Esophagus mucosa (tissue), 1 donor: ENCODE measurements at places on chromosomes 6 and 20.
A peak's percentile ranks its signal among the peaks of the same experiment; 100 is the strongest.

DNA sequence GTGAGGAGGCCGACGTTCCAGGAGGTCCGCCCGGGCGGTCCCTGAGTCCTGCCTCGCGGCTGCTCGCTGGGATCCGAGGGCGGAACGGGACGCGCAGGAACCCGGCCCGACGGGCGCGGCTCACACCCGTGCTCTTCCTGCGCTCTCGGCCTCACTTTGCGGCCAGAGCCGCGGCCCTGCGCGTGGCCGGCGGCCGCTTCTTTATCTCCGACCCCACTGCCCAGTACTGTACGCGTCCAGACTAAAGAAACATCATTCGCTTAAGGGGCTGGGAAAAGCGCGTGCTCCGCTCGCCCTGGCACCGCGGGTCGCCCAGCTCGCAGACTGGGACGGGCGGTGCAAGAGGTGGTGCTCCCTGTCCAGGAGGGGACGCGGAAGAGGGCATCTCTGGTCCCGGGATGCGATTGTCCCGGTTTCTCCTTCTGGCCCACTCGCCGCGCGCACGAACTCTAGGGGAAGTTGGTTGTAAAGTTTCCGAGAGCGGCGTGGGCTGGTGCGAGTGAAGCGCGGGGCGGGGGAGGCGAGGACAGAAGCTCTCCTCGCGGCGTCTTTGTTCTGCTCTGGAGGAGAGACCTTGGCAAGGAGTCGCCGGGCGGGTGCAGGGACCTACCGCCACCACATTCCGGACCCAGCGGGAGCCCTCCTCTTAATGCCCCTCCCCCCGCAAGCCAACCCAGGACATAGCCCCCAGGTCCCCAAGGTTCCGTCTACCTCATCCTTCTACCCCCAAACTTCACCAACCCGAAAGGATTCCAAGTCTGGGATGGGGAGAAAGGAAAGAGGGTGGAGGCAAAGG, 71.0 kb downstream of the SOX4 start:
- ATAC-seq = peak; percentile 44

DNA sequence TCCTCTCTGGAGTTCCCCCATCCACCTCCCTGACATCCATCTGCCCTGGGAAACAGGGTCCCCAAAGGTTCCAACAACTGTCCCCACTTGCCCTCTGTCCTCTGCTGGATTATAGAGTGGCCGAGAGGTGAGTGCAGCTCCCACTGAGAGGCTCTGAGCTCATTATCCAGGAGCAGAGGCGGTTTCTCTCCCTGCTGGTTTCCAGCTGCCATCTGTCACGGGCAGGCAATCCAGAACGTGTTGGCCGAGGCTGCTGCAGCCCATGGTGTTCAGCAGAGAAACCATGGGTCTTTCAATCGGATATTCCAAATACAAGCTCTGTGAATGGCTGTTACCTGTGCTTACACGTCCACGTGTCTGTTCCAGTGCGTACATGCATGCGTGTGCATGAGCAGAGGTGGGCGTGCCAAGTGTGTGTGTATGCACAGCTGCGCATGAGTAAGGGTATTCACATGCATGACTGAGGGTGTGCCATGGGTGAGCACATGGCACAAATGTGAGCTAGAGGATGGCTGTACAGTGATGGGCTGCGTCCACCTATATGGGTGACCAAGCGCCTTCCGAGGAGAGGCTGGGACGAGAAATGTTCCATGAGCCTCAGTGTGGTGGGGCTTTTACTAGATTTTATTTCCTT, 183.7 kb upstream of the PMEPA1 start:
- peak; percentile 27 for ATAC-seq

DNA sequence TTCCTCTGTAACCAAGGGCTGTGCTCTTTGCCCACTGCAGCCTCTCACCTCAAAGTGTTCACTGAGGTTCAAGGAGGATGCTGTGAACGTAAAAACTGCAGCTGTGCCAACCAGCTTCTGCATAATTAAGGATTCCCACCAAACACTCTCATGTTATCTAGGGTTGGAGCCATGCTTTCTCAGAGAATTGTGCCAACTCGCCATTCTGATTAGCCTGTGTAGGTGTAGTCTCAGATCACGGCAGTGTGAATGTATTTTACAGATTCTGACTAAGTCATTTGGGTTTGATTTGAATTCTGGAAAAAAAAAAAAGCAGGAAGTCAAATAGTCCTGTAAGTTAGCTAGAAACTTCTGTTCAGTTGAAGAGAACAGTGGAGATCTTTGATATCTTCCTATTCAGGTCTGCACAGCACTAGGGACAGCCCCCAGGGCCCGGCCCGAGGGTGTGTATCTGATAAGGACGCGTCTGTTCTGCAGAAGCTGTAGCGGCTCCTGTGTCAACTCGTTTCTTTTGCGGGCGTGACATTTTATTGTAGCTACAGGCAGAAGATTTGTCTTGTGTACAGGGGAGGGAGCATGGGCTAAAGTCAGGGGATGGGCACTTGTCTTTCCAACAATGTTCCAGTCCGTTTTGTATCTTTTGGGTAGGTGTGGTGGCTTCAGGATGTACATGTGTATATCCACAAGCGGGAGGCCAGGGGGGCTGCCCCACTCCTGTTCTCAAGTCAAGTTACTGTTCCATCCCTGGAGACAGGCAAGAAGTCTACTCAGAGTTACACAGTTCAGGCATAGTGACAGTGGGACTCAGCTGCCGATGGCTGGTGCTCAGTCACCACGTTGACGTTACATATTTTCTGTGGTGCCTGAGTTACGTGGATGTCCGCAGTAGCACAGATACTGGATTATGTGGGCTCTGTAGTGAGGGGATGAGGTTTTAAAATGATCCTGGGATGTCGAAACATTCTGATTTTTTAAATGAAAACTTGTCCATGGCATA, 12.4 kb downstream of the IRF4 start:
- no peak for ATAC-seq

DNA sequence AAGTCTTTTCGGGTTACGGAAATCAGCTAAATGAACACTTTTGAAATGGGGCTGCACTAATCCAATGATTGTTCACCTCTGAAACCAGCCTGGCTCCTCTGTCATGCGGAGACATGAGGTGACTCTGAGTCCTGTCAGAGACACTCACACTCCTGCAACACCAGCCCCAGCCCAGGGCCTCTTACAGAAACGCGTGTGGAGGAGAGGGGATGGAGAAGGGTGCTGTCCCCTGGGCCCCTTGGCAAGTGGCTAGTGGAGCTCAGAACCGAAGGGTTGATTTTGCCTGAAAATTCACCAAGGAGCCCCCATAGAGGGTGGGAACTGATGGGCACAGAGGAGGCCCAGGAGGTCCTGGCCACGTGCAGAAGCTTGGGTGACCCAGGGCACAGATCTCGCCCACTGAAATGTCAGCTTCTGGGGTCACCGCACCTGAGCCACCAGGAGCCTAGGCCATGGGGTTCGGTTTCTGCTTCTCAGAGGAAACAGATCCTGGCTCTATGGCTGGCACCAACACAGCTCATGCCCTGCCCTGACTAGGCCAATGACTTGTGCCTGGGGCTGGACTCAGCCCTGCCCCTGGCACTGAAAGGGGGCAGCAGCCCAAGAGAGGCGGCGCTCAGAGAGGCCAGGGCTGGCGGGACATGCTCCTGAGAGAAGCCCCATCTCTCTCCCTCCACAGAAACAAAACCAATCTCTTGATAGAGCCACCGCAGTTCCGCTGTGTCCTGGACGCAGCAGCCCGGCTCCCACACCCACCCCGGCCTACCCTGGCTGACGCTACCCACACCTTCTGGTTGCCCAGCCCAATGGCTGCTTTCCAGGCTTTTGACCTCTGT, 144.7 kb downstream of the ERMARD start:
- ATAC-seq = no peak

DNA sequence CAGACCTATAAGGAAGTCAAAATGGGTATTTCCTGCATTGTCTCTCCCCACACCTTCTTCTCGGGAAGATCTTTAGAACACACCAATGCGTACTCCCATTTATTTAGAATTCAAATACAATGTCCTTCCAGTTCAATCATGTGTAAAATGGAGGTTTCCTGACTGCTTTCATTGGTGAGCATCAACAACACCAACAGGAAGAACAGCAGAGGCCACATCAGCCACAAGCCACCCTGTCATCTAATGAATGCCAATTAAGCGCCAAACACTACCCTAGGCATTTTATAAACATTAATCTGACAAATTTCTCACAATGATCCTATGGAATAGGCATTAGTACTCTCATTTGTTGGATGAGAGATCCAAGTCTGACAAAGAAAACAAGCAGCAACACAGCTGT, 68.4 kb upstream of the SMLR1 start:
- ATAC-seq = no peak

DNA sequence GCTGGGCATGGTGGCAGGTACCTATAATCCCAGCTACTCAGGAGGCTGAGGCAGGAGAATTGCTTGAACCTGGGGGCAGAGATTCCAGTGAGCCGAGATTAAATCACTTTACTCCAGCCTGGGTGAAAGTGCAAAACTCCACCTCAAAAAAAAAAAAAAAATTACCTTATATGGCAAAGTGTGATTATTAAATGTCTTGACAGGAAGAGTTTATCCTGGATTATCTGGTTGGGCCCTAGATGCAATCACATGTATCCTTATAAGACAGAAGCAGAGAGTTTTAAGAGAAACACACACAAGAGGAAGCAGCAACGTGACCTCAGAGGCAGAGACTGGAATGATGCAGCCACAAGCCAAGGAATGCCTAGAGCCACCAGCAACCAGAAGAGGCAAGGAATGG, 11.0 kb downstream of the ADA start:
- ATAC-seq = no peak

DNA sequence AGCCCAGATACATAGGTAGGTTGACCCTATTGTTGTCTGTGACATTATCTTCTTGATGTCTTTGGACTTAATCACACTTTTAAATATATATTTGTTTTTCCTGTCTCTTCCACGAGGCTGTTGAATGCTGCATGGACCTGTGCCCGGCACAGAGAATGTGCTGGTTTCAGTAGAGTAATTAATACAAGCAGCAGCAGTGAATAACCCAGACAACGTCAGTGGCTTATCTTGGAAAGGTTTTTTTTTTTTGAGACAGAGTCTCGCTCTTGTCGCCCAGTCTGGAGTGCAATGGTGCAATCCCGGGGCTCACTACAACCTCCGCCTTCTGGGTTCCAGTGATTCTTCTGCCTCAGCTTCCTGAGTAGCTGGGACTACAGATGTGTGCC, 108.2 kb downstream of the CDH26 start:
- no peak for ATAC-seq

GRCh38 chr6:137970368-137970767, 103.3 kb downstream of the TNFAIP3 start:
- no peak for ATAC-seq

DNA sequence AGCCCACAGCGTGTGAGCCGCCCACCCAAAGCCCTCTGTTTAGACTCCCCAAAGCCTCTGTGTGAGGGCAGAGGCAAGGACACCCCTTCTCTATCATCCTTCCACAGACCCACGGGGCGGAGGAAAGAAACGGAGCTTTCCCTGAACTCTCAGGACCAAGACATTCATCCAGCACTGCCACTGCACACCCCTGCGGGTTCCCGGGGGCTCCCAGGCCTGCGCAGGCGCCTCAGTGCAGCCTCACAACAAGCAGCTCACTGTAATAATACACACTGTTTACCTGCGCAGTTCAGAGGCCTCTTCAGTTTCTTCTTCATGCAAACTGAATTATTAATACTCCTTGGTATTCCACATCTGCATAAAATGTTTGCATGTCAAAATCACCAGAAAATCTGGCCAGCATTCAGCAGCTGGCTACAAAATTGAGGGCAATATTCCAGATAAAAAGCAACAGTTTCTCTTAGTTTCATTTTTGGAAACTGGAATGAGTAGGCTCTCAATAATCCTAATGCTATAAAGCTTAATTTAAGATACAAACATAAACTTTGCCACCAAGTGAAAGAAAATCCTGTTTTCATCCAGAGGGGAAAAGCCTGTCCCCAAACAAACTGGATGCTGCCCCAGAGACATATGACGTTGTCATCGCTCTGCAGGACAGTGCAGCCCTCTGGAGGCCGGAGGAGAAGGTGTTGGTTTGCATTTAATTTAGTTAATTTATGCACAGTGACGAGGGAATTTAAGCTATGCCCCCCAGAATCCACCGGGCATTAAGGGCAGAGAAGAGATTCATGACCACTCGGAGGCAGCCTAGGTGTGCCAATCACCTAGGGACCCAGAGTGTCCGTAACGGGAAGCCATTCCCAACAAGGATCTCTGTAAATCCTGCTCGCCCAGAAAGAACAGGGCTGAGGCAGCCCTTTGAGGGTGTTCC, 45.3 kb downstream of the NINL start:
- peak; percentile 42 for ATAC-seq

- no peak for ATAC-seq
These were observed 101.5 kb upstream of the PTCHD4 start for GRCh38 chr6:48212501-48212900.

GRCh38 chr20:38032585-38033329, 499 bp downstream of the TTI1 start:
- peak; percentile 49 for ATAC-seq

- ATAC-seq = peak; percentile 92
These were observed 29.4 kb downstream of the LRP11 start for GRCh38 chr6:149834513-149835481.
